ENCODE measurements at places on chromosomes 1 and 21.

GRCh38 chr1:3081171-3081683, 12.2 kb downstream of the PRDM16 start:
- DNase-seq: no peak

- no peak for DNase-seq
These were observed 48.4 kb upstream of the ATP5PO start for GRCh38 chr21:33963848-33964555.

- DNase-seq: no peak
These were observed 39.1 kb upstream of the GBP5 start for GRCh38 chr1:89311757-89312156.

GRCh38 chr21:45950740-45951515, 30.6 kb upstream of the COL6A1 start:
- DNase-seq: no peak
